ENCODE measurements at places on chromosomes 4 and X.

GRCh38 chr4:1379351-1379781 lies 26.9 kb downstream of the NKX1-1 start:
- DNase-seq = no peak

DNA sequence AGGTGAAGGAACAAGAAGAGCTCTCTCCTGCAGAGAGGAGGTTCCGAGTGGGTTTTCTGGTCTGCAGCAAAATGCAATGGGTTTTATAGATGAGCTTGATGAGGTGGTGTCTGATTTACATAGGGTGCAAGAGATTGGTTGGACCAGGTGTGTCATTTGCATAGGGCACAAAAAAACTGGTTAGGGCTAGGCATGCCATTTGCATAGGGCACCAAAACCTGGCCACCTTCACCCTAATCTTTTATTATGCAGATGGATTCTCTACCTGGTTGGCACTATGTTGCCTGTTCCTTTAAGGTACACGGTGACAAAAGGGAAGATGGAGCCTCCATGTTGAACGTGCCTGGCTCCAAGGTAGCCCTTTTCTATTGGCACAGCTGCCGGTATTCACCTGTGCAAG lies 94.5 kb upstream of the PRKX start:
- peak; percentile 74 for DNase-seq

DNA sequence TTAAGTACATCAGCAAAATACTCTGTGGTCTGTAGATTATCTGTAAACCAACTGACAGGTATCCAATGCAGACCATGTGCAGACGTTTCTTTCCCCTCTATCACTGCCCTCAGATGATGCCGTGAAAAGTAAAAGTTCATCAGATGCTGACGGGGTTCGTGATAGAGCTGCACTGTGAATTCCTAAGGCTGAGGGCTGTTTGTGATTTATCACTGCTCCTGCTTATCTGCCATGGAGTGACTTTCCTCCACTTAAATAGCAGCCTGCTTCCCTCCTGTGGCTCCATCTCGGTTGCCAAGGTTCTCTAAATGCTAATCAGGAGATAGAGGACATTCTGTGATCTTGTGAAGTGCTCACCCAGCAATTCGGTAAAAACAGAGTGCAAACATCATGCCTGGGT lies 89.3 kb upstream of the SRD5A3 start:
- no peak for DNase-seq

DNA sequence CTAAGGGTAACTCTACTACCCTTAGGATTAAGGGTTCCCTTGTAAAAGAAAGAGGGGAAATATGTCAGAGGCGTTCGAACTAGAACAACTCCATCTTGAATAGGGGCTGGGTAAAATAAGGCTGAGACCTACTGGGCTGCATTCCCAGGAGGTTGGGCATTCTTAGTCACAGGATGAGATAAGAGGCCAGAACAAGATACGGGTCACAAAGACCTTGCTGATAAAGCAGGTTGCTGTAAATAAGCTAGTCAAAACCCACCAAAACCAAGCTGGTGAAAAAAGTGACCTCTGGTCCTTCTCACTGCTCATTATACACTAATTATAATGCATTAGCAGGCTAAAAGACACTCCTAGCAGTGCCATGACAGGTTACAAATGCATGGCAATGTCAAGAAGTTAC lies 922.0 kb downstream of the DMD start:
- no peak for DNase-seq

- DNase-seq = no peak
These were observed 109.6 kb downstream of the SHROOM4 start for GRCh38 chrX:50704360-50704759.

DNA sequence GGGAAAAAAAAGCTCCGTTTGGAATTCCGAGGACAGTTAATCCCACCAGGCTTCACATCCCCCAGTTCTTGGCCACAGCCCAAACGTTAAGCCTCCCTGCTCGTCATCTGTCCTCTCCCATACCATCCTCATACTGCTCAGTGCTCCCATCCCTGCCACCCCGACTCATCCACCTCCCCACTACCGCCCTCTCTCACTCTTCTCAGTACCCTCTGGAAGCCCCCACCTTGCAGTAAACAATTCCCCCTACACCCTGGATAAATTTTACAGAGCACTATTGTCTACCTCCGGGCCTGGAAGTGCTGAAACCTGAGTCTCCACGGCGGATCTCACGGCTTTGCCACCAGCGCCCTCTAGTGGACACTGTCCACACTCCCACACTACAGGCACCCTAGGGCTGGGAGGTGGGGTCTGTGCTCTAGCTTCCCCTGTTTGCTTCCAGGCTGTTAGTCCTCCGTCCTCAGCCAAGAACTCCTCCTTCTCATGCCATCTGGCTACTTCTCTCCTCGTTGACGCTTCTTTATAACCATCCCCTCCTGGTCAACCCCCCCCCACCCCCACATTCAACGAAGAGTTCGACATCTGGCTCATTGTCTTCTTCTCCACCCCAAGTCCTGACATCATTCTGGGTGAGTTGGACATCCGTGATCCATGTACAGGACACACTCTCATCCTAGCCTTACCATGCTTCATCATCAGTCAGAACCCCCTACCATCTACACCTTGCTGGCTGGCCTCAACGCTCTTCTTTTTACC lies 54.5 kb downstream of the RTL9 start:
- peak; percentile 51 for DNase-seq
